ENCODE measurements at places on chromosomes 16 and 17. TPM values are rescaled to one million over a fixed set of nuclear protein-coding genes. Genes with fewer than 3 reads are reported as not detected.

The TBX2 gene
- 1.4 TPM for total RNA-seq

The KCTD19 gene
- 0.84 TPM for total RNA-seq

The PRPSAP2 gene
- 50.3 TPM for total RNA-seq

The SOX15 gene
- total RNA-seq, result not detected

The DLG4 gene
- 4.7 TPM for total RNA-seq

The TAT gene
- not detected for total RNA-seq

The GJC1 gene
- total RNA-seq, result 7.6 TPM

The ATP1B2 gene
- total RNA-seq, result 0.10 TPM

The PIK3R5 gene
- not detected for total RNA-seq

The WNK4 gene
- 1.2 TPM for total RNA-seq

The ALOXE3 gene
- total RNA-seq, result not detected

The DPEP3 gene
- total RNA-seq, result not detected

The GJD3 gene
- not detected for total RNA-seq

The KRT13 gene
- not detected for total RNA-seq

The TGFB1I1 gene
- total RNA-seq, result 37.5 TPM

The SERPINF2 gene
- total RNA-seq, result 0.05 TPM
